Chondrocyte (in vitro differentiated cells): ENCODE measurements at places on chromosomes 12 and 14. TPM values are rescaled to one million over a fixed set of nuclear protein-coding genes. Genes with fewer than 3 reads are reported as not detected.

Gene SPIC
- total RNA-seq: not detected in 3 replicates

Gene NFE2
- not detected in 3 replicates for total RNA-seq

Gene GLI1
- total RNA-seq: 6.2 to 8.3 TPM (median 6.8 TPM) in 3 replicates

DNA sequence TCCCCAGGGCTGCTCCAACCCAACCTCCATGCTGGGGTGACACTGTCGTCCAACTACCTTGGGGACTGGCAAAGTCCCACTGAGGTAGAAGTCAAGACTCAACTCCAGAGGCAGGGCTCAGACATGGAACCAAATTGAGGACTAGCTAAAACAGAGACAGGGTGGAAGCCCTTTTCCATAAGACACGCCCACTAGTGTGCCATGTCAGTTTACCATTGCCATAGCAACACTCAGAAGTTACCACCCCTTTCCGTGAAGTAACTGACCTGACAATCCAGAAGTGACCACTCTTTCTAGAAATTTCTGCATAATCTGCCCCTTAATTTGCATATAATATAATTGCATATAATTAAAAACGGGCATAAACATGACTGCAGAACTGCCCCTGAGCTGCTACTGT, 409.6 kb downstream of the MED13L start:
- no peak for DNase-seq

GRCh38 chr14:25658988-25659387, 609.0 kb upstream of the STXBP6 start:
- no peak for DNase-seq

DNA sequence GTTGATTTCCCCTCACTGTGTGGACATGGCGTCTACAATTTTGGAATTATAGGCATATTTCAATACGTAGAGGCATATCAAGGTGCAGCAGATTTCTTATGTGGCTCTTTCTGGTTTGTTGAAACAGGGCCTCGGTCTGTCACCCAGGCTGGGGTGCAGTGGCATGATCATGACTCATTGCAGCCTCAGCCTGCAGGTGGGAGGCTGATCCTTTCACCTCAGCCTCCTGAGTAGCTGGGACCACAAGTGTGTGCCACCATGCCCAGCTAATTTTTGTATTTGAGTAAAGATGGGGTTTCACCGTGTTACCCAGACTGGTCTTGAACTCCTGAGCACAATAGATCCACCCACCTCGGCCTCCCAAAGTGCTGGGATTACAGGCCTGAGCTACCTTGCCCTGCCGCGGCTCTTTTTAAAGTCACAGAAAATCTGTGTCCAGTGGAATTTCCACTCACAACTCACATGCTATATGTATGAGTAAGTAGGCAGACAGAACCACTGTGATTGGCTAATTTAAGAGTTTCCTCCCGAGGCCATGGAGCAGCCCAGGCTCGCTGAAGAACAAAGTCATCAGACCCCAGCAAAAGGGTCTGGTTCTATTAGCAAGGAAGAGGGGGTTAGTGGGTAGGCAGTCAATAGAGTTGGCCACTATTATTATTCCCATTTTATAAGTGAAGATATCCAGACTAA, 9.1 kb downstream of the GNG2 start:
- DNase-seq: no peak

DNA sequence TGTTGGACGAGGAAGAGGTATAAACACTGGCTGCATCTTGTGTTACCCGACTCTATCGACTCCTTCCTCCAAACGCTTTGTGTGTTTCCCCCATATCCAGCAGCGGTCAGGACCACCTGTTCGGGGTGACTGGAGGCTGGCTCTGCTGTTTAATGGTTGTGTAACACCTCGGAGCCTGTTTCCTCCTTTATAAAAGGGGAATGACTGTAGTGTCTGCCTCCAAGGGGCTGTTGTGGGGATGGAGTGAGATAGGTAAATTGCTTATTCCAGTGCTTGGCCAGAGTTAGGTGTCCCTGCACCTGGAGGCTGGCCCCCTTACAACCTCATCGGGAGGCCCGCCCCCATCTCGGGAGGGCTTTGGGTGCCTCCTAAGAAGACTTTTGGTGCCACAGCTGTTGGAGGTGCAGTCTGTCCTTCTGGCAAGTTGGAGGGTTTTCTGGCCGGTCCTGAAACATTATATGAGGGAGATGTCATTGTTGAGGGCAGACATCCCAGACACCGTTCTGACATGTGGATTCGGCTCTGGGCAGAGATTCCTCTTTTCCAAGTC, 1.1 kb downstream of the MLXIP start:
- peak; percentile 53 for DNase-seq

Gene SRP54
- total RNA-seq: 54.4 to 71.3 TPM (median 56.2 TPM) in 3 replicates

Gene KRT77
- not detected in 3 replicates for total RNA-seq

- no peak for DNase-seq
Measured at GRCh38 chr12:77500089-77500488, 330.6 kb upstream of the NAV3 start.

GRCh38 chr12:47481041-47481440, 224.8 kb downstream of the RPAP3 start:
- DNase-seq: no peak

- DNase-seq: no peak
Measured at GRCh38 chr12:75378354-75378753, 12.5 kb upstream of the GLIPR1L2 start.

Gene MYH7
- not detected in 3 replicates for total RNA-seq

Gene KSR2
- 0.05 TPM in 1 of 3 replicates, not detected in the others for total RNA-seq

- no peak for DNase-seq
Measured at GRCh38 chr14:21894003-21894897, 220.6 kb upstream of the OR4E1 start.

Gene SLC5A8
- not detected in 3 replicates for total RNA-seq

DNA sequence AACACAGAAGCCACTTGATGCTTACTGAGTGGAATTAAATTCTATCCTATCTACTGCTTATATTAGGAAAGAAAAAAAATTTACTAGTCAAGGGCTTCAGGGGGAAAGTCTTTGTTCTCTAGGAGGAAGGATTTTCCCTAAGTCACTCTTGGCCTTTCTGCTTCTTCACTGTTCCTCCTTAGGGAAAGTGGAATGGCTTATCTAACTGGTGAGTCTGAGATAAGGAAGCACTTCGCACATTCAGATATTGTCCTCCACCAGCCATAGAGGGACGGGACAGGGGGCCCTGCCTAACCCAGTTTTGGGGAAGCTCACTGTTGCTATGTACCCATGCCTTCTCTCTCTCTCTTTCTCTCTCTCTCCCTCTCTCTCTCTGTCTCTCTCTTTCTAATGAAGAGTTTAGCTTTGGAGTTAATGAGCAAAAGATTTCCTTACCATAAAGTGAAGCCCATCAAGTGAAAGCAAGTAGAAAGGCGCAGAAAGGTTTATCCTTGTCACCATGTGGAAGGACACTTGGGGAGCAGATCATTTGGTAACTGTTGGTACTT, 450.6 kb downstream of the ZFP36L1 start:
- DNase-seq: no peak

DNA sequence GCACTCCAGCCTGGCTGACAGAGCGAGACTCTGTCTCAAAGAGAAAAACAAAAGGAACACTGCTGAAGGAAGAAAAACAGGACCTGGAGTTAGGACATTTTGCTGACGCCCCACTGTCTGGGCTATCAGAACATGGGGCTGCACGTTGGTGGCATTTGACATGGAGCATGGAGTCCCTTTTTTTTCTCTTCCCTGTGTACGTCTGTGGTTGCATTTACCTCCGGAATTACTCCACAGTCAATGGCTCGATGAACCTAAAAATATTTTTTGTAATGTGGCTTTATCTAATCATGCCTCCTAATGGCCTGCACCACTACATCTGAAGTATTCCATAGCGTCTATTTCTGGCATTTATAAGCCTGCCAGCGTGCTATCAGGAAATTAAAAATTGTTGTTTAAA, 30.7 kb downstream of the TESC start:
- DNase-seq: no peak

Gene LRIG3
- 80.4 to 207 TPM (median 85.8 TPM) in 3 replicates for total RNA-seq

DNA sequence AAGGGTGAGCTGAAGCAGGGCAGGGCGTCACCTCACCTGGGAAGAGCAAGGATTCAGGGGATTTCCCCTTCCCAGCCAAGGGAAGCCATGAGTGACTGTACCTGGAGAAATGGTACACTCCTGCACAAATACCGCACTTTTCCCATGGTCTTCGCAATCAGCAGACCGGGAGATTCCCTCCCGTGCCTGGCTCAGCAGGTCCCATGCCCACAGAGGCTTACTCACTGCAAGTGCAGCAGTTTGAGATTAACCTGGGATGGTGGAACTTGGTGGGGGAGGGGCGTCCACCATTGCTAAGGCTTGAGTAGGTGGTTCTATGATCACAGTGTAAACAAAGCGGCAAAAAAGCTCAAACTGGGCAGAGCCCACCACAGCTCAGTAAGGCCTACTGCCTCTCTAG, 11.0 kb upstream of the DHRS4 start:
- DNase-seq: no peak

DNA sequence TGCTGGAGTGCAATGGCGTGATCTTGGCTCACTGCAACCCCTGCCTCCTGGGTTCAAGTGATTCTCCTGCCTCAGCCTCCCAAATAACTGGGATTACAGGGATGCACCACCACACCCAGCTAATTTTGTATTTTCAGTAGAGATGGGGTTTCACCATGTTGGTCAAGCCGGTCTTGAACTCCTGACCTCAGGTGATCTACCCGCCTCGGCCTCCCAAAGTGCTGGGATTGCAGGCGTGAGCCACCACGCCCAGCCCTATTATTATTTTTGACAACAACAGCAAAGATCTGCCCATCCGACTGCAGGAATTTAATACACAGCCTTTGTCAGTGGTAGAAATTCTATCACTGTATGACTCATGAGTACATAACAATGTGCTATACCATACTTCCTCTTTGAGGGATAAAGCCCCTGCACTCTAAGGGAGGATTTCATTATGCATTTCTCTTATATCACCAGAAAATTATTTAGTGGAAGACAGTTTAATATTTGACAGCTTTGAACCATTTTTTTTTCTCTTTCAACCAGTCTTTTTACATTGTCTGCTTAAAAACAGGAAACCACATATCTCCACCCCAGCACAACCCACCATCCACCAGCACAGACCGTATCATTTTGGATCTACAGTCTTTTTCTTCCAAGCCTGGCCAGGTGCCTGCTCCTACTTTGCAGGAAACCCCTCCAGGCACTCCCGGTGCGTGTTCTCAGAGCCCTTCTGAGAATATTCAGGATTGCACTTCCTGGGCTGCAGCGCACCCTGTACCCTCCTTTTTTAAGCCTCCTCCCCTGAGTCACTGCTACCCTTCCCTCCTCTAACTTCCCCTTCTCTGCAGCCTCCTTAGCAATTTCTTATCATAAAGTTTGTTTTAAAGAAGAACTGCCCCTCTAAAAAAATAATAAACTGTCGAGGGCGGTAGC, 594 bp downstream of the ARHGDIB start:
- DNase-seq: no peak

DNA sequence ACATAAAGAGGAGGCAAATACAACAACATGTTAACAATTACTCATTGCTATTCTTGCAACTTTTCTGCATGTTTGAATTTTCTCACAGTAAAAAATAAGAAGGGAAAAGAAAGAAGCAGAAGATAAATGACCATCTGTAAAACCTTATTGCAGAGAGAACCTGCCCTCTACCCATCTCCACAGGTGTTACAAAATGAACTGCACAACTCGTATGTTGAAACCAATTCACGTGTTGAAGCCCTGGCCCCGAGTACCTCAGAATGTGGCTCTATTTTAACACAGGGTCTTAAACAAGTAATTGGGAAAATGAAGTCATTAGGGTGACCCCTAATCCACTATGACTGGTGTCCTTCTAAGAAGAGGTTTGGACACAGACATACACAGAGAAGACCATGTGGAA, 39.5 kb downstream of the FOXN3 start:
- DNase-seq: no peak

Gene CMTM5
- not detected in 3 replicates for total RNA-seq

Gene ACVRL1
- 0.36 to 0.60 TPM in 2 of 3 replicates, not detected in the other for total RNA-seq

DNA sequence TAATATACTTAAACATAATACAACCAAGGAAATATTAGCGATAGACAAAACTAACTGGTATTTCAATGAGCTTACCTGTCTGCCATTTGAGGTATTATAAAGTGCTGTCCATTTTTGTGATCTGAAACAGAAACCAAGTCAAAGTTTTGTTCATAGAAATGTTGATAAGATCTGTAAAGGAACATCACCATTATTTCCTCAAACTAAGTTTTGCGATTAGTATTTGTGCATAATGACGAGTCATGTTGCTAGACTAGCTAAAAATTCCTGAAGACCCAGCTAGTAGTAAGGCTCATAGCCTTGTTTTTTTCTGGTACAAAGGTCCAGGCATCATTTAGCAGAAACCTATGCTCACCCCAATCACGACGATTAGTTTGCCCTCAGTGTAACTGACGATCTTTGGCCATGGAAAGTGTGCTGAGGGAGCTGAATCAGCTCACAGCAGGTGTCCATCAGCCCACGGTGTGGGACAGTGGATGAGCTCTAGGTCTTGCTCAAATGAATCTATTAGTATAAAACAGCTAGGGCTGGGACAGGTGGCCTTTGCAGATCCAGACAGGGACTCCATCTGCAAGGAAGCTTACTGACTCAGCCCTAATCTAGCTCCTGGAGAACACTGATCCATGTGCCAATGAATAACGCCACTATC, 28.7 kb downstream of the GIT2 start:
- DNase-seq: no peak

Gene LBHD2
- not detected in 3 replicates for total RNA-seq

DNA sequence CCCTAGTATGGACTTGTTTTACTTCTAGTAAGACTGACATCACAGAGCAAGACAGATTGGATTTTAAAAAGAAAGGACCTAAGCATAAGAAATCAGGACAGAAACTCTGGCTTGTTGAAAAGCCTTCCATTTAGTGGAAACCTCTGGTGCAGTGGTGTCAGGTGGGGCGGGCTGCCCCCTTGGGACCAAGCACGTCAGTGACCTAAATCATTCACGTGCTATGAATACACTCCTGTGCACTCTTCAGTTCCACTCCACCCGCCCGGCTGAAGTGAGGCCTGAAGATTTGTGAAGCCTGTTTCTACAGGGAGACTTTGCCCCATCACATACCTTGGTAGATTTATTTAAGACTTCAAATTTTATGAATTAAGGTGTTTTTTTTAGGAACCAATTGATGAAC, 58.2 kb upstream of the STRN3 start:
- DNase-seq: no peak

Gene SMOC1
- total RNA-seq: 0.41 to 1.7 TPM (median 1.1 TPM) in 3 replicates

DNA sequence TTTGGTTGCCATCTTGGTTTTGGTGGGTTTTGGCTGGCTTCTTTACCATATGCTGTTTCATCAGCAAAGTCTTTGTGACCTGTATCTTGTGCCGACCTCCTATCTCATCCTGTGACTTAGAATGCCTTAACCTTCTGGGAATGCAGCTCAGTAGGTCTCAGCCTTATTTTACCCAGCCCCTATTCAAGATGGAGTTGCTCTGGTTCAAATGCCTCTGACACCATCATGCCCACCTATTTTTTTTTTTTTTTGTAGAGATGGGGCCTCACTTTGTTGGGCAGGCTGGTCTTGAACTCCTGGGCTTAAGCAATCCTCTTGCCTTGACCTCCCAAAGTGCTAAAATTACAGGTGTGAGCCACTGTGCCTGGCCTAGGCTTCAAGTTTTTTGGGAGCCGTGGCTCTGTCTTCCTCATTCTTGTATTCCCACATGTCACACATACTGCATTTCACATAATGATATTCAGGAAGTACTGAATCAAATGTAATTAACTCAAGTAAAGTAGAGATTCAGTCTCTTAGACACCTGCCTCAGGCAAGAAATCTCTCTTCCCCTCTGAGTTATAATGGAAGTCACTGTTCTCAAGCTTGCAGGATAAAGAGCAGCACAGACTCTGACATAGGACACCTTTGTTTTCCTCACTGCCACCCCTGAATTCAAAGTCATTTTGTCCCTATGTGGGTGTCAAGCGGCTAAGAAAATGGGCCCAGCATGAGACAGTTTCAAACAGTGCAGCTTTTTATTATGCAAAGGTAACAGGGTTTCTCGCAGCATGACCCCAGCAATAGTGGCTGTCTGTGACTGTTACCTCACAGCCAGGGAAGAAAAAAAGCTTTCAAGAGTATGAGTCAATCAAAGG, 159.0 kb downstream of the PTPN11 start:
- no peak for DNase-seq

Gene CHST11
- 5.3 to 9.1 TPM (median 6.2 TPM) in 3 replicates for total RNA-seq

Gene HOXC12
- not detected in 3 replicates for total RNA-seq

Gene FGF6
- total RNA-seq: not detected in 3 replicates
